ENCODE measurements at places on chromosomes 4 and X.

DNA sequence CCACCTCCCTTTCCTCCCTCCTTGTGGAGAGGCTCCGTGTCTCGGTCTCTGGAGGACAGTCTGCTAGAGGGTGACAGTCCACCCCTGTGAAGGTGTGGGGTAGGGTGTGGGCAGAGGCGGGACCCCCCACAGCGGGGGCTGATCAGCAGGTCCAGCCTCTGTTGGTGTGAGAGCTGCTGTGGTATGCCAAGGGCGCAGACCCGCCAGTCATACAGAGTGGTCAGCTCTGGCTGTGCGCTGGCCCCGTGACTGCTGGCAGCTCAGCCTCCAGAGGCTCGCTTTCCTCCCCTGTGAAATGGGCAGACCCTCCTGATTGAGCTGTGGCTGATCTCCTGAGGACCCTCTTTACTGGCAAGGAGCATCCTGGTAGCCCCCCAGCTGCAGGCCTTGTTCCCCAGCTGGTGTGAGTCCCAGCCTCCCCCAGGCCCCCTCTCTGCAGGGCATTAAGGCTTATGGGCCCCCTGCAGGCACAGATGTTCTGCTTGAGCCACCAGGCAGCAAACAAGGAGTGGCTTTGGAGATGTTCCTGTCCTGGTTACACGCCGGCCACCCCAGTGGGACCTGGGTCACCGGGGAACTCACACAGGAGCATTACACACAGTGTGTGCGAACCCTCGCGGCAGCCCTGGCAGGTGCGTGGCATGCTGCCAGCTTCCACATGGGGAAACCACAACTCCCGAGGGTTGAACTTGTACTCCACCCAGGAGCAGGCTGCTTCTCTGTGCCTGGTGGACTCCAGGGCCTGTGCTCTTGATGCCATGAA lies 76.8 kb downstream of the PPP2R2C start:
- no peak for DNase-seq

DNA sequence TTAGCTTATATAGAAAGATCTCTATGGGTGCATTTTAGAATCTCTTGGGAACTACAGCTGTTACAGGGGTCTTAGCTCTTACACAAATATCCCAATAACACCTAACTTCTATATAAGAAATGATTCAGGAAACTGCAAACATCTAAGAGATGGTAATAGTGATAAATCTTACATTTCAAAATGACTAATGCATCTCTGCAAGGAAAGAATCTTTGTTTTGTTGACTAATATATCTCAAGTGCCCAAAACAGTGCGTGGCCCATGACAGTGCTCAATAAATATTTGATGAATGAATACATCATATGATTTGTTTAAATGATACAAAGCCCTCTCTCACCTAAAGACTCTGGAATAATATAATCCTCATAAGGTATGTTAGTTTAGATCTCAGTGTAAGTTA lies 47.5 kb downstream of the CENPE start:
- no peak for DNase-seq

DNA sequence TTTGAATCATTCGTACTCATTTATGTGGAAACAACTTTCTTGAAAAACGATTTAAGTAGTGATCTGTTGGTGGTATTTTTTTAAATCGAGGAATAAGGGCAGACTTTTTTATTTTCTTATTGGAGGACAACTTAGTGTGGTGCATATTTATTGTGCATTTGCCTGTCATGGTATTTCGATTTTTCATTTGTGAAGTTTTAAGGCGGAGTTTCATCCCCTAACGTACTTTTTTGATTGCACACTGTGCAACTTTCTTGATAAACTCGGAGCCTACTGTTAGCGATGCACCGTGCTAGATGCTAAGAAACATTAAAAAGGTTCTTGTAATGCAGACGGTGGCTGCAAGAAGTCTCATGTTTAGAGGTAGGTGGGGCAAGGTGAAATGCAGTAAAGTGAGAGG lies 1.4 kb downstream of the ZFX start:
- DNase-seq: no peak

- DNase-seq: no peak
These were observed 50.3 kb downstream of the AGA start for GRCh38 chr4:177391953-177392352.

GRCh38 chr4:96652158-96652557 lies 812.3 kb downstream of the PDHA2 start:
- no peak for DNase-seq

DNA sequence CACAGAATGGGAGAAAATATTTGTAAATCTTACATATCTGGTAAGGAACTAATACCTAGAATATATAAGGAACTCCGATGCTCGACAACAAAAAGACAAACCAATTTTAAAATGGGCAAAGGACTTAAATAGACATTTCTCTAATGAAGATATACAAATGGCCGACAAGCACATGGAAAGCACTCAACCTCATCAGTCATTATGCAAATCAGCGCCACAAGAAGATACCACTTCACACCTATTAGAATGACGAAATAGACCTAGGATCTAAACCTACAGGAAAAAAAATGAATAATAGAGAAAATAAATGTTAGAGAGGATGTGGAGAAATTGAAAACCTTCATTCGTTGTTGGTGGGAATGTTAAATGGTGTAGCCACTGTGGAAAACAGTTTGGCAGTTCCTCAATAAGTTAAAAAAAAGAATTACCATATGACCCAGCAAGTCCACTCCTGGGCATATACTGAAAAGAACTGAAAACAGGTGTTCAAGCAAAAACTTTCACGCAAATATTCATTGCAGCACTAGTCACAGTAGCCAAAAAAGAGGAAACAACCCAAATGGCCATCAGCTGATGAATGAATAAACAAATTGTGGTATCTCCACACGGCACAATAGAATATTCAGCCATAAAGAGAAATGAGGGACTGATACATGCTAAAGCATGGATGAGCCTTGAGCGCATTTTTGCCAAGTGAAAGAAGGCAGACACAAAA lies 57.3 kb upstream of the WDR19 start:
- no peak for DNase-seq

DNA sequence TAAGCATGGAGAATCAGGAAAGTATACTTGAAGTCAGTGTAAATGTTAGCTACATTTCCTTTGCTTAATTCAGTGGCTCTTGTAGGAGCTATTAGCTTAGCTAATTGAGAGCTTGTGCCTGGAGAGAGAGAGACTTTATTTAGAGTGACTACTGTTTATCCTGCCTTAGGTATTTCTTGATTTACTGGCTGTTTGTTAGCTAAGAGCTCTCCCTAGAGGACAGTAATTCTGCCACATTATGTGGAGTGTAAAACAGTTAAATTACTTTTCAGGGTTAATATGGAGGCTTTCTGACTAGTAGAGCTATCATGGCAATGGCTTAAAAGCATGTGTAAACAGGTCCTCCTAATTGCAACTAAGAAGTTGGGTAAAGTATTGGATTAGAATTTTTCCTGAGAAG lies 306.5 kb upstream of the TECRL start:
- DNase-seq: no peak
